ENCODE measurements at places on chromosomes 11 and 22.

DNA sequence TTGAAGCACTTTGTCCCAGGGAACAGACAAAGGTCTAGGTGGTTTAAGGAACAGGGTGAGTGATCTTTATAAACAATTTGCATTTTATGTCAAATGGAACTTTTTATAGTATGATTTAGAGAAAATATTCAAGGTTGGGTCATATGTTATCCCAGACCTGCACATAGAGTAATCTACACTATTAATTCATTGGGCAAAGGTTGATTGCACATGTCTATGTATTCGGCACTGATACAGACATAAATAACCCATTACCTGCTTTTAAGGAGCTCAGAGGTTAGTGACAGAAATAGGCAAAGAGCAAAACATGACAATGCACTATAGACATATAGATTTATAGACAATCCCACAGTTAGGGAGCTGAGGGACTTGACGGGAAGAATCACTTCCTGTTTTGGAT is 141.5 kb upstream of the UBASH3B start:
- no peak for DNase-seq

GRCh38 chr11:113531575-113532451 is 56.6 kb upstream of the DRD2 start:
- no peak for DNase-seq

DNA sequence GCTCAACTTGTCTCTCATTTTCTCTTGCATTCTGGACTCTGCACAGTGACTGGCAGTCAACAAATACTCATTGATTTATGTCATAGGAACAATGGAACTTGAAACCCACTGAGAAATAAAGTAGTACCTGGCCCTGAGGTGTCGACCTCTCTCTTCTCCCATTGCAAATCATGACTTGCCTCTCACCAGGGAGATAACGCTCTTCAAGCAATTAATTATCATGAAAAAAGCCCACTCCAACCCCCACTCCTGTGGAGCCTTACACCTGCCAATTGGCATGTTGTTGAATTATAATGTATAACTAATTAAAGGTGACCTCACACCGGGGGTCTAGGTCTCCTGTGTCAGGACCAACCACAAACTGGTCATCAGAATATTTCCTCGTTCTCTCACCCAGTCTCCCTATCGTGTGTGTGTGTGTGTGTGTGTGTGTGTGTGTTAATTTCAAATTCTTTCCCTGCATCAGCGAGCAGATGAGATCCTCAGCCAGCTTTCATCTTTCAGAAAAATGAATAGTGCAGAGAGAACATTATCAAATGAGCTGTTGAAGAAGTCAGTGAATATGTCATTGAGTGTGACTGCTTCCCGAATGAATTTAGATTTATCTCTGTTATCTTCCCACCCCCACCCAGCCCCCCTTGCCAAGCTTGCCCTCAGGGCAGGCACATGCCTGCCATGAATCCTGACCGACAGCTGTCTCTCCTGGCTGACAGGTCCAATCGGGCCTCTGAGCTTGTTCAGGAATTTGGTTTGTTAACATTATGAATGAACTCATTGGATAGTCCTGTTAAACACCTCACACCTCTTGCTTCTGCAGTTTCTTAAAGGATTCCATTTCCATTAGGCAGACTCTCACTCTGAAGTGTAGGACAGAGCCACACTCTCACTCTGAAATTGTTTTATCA is 357.4 kb downstream of the INSC start:
- DNase-seq, result no peak

DNA sequence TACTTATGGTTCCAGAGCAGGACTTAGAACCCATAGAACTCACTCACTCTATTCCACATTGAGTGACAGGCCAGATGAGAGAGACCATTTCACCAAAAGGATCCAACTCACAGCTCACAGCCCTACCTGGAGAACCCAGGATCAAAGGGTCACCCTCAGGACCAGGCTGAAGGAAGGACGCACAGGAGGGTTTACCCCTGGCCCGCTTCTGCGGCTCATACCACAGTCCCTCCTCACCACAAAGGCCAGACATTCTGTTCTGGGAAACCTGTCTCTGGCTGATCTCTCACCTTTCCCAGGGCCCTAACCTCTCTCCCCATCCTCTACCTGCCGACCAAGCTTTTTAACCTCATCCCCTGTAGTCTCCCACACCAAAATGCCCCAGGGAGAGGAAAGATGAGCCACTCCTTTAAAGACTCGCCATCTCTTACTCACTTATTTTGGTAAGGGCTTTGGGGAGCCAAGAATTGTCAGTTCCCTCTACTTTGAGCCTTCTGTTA is 4.7 kb downstream of the FOSL1 start:
- no peak for DNase-seq

DNA sequence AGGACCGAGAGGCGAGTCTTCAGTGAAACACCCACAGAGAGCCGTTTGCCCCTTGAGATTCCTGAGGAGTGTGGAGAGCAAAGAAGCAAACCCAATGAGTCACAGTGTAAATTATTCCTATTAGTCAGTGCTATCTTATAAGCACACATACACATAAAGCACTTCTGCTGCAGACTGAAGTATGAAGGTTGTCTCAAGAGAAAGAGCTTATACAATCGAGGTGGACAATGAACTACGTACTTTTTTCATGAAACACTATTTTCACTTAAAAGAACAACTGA is 37.3 kb downstream of the GALNT18 start:
- DNase-seq, result peak; percentile 67

DNA sequence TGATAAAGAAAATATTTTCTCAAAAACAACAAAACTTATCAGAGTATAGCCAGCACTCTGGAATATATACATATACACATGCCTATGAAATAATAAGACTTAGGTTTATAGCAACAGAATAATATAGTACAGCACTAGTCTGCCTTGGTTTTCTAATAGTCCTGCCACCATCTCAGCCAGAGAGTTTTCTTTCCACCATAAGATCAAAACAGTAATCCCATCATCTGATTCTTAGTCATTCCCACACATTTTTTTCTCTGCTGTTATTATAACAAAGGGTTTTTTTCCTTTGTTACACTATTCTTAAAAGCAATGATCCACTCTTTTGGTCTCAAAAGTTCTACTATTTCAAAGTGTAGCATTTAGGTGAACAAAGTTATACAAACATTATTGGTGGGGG is 15.1 kb downstream of the MTMR2 start:
- DNase-seq, result no peak

DNA sequence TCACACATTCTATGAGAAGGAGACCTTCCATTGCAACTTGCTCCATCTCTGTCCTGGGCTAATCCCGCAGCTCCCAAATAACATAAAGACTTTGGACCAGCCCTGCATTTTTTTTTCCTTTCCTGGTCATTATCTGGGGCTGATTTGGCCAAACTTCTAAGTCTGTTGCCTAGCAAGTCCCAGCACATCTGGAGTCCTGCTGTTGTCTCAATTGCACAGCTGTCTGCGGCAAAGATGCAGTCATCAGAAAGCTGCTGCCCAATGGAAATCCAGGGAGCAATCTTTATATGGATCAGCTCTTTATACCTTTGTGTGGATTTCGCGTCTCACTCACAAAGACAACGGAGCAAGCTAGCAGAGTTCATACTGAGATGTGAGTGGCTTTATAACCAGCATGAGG is 105.9 kb downstream of the NXPE2 start:
- DNase-seq, result no peak

GRCh38 chr11:122102426-122102825 is 13.6 kb downstream of the BLID start:
- no peak for DNase-seq

GRCh38 chr11:59267196-59267595 is 54.5 kb upstream of the MPEG1 start:
- no peak for DNase-seq

- DNase-seq, result no peak
Measured at GRCh38 chr11:11967669-11968510, 40.5 kb downstream of the DKK3 start.

- no peak for DNase-seq
Measured at GRCh38 chr22:36381513-36382128, 6.1 kb downstream of the MYH9 start.

DNA sequence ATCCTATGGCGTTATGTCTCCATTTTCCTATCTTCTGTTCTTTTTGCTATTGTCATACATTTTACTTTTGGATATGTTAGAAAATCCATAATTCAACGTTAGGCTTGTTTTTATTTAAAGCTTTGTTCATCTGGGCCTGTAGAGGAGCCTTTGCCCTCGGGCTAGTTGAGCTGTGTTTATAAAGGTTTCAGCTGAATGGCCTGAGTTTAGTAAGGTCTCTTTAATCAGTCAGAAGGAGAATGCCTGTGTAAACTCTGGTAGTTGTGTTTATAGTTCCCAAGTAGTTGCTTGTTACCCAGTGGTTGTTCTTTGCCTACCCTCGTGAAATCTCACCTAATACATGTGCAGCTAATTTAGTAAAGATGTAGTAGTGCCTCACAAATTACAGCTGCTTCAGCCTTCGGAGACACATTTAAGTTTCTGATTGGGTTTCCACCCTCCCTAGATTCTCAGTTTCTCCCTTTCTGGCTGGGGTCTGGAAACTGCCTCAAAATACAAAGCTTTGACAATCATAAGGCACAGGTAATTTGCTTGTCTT is 33.1 kb downstream of the MTMR3 start:
- DNase-seq, result no peak

DNA sequence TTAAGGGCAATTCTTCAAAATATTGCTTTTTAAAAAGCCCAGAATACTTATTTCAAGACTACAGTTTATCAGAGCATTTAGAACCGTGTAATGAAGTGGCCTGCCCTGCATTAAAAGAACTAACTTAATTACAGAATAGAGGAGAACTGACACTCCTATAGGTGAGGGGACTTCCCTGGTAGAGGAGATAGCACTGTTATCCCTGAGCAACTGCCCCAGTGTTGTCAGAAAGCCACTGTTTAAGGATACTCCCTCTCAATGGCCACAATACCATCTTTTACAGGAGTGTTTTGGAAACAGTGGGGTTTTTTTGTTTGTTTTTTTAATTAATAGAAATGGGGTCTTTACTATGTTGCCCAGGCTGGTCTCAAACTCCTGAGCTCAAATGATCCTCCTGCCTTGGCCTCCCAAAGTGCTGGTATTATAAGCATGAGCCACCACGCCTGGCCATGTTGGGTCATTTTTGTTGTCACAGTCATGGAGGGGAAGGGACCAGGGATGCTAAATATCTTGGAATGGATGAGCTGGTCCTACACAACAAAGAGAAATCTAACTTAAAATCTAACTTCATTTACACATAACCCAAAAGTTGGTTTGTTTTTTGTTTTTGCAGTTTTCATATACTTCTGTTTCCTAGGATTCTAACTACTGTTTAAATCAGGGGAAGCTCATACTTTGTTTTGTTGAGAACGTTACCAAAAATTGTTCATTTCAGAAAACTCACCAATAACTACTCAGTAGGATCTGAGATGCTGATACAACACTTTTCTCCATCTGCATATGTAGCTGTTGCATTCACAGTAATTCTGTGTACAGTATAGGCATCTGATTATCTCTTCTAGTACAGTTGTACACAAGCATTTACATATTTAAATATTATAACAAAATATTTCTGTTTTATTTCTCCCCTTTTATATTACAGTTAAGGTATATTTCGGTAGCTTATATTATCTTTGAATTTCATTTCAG is 8.1 kb downstream of the RPL27A start:
- DNase-seq, result no peak

GRCh38 chr11:12066799-12067508 is 43.4 kb upstream of the MICAL2 start:
- no peak for DNase-seq

DNA sequence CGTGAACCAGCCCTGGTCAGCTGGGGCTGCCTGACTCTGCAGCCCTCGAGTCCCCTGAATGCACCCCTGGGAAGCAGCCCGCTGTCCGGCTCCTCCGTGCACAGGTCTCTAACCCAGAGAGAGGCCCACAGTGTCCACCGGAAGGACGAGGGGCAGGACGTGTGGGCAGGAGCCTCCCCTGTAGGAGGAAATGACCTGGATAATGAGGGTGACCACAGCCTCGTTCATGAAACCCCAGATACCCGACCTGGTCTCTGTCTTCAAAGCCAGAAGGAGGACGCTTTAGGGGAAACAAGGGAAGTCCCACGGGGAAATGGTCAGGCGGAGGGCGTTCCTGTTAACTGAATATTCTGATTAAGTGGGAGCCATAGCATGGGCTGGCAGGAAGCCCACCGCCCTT is 23.3 kb downstream of the LIF start:
- DNase-seq, result no peak

DNA sequence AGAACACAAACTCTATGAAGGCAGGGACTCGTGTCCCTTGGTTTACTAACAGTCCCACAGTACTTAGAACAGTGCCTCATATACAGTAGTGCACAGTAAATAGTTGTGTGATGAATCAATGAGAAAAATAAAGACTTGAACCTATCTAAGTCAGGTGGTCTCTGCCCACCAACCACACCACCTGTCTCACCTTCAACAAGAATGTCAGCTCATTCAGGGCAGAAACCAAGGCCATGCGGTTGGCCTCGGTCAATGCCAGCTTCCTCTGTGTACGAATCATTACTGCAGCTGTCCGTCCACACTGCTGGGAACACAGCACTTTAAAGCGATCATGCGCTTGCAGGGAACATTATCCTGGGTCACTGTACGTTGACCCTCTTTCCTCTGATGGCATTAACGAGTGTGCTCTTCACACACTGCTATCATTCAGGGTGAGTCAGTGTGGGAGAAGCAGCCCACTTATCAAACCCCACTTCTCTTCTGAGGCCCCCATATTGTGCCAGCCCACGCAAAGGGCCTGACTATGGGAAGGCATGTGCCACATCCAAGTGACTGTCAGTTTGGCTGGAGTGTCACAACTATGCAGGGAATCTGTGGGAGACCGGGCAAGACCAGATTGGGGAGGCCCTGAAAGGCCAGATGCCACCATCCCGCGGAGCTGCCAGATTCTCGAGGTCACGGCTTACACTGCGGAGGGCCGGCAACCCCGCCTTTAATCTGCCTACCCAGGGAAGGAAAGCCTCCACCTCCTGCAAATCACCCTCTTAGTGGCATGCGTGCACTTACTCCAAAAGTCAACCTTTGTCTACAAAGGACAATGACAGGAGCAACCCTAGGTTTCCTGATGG is 36.1 kb downstream of the LARGE1 start:
- no peak for DNase-seq

DNA sequence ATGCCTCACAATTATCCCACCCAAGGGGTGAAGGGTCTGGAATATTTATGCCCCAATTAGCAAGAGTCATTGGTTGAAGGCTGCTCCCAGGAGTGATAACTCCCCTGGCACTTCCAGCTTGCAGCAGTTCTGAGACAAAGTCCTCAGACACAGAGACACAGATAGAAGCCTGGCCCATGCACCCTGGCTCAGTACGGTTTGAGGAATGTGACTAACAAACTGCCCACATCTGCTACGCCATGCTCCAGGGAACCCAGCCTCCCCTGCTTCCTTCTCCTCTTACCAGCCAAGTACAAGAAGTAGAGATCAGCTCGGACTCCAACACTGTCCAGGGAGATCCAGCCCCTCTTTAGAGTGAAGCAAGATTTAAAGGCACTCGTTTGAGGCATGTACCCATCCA is 48.5 kb upstream of the BMAL1 start:
- DNase-seq, result no peak

All from kidney capillary endothelial cell (primary cell).